Left ventricle myocardium inferior (tissue), 1 donor: ENCODE measurements at places on chromosomes 6 and 20.
A peak's percentile ranks its signal among the peaks of the same experiment; 100 is the strongest.

- peaks cover 6% of the 10 kb centered on the region for H3K4me1 ChIP-seq
- H3K27me3 ChIP-seq, result no peaks in the 10 kb centered on the region
- no peak for DNase-seq
- H3K36me3 ChIP-seq, result no peaks in the 10 kb centered on the region
- H3K4me3 ChIP-seq, result no peak overlapping the region
- no peak overlapping the region for H3K27ac ChIP-seq
These were observed 177.7 kb downstream of the KLHL32 start for GRCh38 chr6:97102145-97102790.

DNA sequence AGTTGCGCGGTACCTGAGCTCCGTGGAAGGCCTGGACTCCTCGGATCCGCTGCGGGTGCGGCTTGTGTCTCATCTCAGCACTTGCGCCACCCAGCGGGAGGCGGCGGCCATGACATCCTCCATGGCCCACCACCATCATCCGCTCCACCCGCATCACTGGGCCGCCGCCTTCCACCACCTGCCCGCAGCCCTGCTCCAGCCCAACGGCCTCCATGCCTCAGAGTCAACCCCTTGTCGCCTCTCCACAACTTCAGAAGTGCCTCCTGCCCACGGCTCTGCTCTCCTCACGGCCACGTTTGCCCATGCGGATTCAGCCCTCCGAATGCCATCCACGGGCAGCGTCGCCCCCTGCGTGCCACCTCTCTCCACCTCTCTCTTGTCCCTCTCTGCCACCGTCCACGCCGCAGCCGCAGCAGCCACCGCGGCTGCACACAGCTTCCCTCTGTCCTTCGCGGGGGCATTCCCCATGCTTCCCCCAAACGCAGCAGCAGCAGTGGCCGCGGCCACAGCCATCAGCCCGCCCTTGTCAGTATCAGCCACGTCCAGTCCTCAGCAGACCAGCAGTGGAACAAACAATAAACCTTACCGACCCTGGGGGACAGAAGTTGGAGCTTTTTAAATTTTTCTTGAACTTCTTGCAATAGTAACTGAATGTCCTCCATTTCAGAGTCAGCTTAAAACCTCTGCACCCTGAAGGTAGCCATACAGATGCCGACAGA, 9.9 kb downstream of the HEY2 start:
- H3K36me3 ChIP-seq, result peaks cover 28% of the 10 kb centered on the region
- peak overlapping the region; percentile 44 for H3K4me3 ChIP-seq

DNA sequence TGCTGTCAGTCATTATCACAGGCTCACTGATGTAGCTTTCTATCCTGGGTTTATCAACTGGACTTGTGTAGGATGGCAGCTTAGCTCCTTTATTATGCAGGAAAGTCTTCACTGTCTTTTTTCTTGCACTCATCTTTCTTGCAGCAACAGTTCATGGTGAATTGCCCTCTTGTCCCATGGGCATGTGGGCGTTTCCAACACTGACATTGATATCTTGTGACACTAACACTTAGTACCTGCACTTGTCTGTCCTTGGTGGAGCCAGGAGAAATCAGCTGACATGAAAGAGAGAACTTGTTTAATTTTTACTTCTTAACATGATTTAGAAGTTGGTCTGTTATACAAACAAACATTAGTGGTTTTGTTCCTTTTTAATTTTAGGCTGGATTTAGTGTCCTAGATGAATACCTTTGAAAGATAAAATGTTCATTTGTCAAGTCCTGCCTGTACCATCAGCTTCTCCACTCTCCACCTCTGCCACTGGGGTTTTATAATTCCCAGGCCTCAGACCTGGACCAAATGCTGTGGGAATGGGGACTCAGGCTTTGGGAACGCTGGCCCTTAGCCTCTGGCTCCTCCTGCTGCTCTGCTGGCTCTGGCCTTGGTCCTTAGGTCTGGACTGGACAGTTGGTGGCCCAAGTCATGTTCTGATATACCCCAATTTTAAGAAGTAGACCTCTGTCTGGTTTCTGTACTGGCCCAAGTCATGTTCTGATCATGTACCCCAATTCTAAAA, 161.0 kb upstream of the LAMP5 start:
- H3K4me3 ChIP-seq, result no peak overlapping the region
- H3K4me1 ChIP-seq, result peaks cover 44% of the 10 kb centered on the region
- peak; percentile 22 for DNase-seq
- no peaks in the 10 kb centered on the region for H3K36me3 ChIP-seq

- no peak for DNase-seq
- H3K27ac ChIP-seq, result no peak overlapping the region
- no peaks in the 10 kb centered on the region for H3K36me3 ChIP-seq
- H3K4me3 ChIP-seq, result no peak overlapping the region
- no peaks in the 10 kb centered on the region for H3K4me1 ChIP-seq
These were observed 319.8 kb downstream of the FRK start for GRCh38 chr6:115740907-115741306.

- no peaks in the 10 kb centered on the region for H3K4me1 ChIP-seq
- no peaks in the 10 kb centered on the region for H3K36me3 ChIP-seq
- no peak overlapping the region for H3K27ac ChIP-seq
- no peak overlapping the region for H3K4me3 ChIP-seq
- DNase-seq, result no peak
- no peaks in the 10 kb centered on the region for H3K27me3 ChIP-seq
These were observed 99.0 kb upstream of the CDYL start for GRCh38 chr6:4677011-4677750.

- H3K4me3 ChIP-seq, result no peak overlapping the region
- no peaks in the 10 kb centered on the region for H3K36me3 ChIP-seq
- H3K4me1 ChIP-seq, result no peaks in the 10 kb centered on the region
- no peak overlapping the region for H3K27ac ChIP-seq
- no peak for DNase-seq
- no peaks in the 10 kb centered on the region for H3K27me3 ChIP-seq
These were observed 1307.5 kb downstream of the GRIK2 start for GRCh38 chr6:102701019-102701418.

DNA sequence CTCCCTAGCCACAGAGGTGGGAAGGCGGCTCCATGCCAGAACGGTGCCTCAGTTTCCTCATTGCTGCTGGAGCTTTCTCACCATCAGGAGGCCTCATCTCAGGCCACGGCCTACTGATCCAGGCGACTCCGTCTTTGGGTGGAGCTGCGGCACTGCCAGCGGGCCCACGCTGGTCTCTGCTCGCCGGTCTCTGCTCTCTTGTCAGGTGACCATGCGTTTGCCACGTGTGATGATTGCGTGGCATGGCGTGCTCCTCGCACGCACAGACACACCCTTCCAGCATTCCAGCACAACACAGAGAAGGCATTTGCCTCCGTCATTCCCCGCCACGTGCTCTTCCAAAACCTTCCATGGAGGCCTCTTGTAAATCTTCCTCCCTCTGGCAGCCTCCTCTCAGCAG, 271.1 kb downstream of the CDH4 start:
- H3K4me1 ChIP-seq, result no peaks in the 10 kb centered on the region
- peaks cover 85% of the 10 kb centered on the region for H3K27me3 ChIP-seq
- H3K36me3 ChIP-seq, result no peaks in the 10 kb centered on the region
- H3K27ac ChIP-seq, result no peak overlapping the region

DNA sequence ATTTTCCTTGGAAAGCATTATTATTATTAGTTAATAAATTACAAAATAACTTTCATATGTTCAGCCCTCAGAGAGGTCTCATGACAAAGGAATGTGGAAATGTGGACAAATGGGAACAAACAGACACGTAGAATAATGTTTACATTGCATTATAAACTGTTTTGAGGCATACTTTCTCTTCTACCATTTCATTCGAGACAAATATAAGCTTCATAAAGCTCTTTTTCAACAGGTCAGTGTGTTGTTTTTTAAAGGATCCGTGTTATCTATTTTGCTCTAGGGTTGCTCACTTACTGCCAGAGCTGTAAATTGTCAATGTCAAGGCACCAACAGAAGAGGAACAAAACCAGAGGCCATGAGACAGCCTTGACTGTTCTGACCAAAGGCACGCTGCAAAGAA, 256.8 kb downstream of the PHACTR1 start:
- no peaks in the 10 kb centered on the region for H3K27me3 ChIP-seq
- H3K27ac ChIP-seq, result peak overlapping the region; percentile 74
- H3K4me3 ChIP-seq, result no peak overlapping the region
- no peak for DNase-seq
- H3K4me1 ChIP-seq, result peaks cover 40% of the 10 kb centered on the region

DNA sequence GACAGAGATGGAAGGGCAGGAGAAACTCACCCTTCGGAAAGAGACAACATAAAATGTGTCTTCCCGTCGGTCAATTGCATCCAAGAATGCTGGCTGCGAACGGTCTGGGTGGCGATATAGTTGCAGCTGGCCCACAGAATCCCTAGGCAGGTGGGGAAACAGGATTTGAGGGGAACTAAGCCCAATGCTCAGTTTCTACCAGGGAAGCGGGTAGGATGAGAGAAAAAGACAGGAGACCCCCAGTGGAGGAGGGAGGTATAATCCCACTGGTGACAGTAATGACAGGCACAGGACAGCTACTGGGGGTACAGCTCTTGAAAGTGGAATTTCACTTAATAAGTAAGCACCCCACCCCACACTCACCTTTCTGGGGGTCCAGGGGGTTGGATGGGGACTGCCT, 7.5 kb upstream of the TNXB start:
- DNase-seq, result no peak
- no peak overlapping the region for H3K27ac ChIP-seq
- peaks cover 56% of the 10 kb centered on the region for H3K4me1 ChIP-seq
- H3K36me3 ChIP-seq, result peaks cover 62% of the 10 kb centered on the region
- H3K4me3 ChIP-seq, result no peak overlapping the region
- no peaks in the 10 kb centered on the region for H3K27me3 ChIP-seq

DNA sequence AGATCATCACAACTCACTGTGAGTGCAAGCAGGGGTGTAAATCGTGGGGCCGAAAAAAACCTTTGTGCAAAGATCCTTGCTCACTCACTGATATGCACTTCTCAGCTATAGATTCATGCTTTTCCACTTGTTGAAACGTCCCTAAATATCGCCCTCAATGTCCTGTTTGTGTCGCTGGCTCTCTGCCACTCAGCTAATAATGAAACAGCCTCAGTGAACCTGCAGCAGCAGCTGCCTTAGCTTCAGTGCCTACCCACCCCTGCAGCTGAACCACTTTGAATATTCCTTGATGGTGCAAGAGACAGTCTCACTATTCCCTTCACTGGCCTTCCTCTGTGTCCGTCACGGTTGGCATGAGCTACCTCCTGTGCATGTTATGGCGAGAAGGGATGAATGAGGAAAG, 128.9 kb upstream of the NAA20 start:
- peaks cover 91% of the 10 kb centered on the region for H3K4me1 ChIP-seq
- no peak for DNase-seq
- peak overlapping the region; percentile 92 for H3K27ac ChIP-seq
- H3K27me3 ChIP-seq, result no peaks in the 10 kb centered on the region
- H3K36me3 ChIP-seq, result peaks cover 20% of the 10 kb centered on the region

- no peaks in the 10 kb centered on the region for H3K27me3 ChIP-seq
- no peaks in the 10 kb centered on the region for H3K36me3 ChIP-seq
- H3K27ac ChIP-seq, result no peak overlapping the region
- no peak overlapping the region for H3K4me3 ChIP-seq
- no peak for DNase-seq
These were observed 50.4 kb downstream of the HMGCLL1 start for GRCh38 chr6:55528624-55529023.

DNA sequence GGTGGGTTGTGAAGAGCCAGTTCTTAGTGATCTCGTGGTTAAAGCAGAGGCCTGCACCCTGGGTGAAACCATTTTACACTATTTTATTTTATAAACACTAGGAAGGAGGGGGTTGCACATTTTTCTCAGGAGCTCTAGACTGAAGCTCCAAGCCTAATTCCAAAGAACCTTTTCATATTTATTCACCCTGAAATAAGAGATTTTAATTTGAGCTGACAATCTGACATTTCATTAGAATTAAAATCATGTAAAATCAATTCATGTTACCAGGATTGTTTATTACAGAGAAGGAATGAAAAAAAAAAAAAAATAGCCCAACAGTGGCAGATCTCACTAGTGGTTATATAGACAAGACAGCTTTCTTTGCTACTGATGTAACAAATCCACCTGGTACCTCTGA, 222.5 kb upstream of the SOX4 start:
- no peaks in the 10 kb centered on the region for H3K27me3 ChIP-seq
- H3K4me1 ChIP-seq, result peaks cover 11% of the 10 kb centered on the region
- no peak overlapping the region for H3K27ac ChIP-seq
- H3K4me3 ChIP-seq, result no peak overlapping the region
- H3K36me3 ChIP-seq, result no peaks in the 10 kb centered on the region
- DNase-seq, result no peak

DNA sequence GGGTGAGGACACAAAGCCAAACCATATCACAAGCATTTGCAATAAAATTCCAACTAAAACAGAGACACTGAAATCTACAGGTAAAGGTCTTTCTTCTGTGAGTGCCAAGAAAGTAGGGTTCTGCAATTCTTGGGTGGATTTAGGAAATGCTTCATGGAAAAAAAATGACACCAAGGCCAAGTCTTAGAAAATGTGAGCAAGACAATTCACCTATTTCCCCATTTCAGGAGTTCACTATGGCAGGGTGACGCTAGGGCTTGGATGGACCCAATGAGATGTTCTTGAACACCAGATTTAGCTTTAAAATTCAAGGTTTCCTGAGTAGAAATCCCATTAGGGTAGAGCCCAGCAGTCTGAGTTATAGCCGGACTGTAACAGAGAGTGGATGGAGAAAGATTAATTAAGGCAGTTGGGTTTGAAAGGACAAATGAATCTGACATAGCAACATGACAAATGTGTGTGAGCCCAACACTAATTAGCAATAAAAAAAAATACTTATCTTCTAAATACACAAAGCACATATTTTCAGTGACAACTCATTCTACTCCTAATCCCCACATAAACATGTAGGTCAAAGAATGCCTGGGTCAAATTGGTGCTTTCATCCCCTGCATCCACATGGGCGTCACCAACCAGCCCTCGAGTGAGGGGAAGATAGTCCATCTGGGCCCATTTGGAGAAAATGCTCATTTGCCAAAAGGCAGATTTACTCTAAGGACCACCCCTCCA, 180.4 kb upstream of the JARID2 start:
- no peak for DNase-seq
- H3K4me1 ChIP-seq, result peaks cover 35% of the 10 kb centered on the region
- H3K27me3 ChIP-seq, result no peaks in the 10 kb centered on the region
- H3K4me3 ChIP-seq, result no peak overlapping the region
- H3K36me3 ChIP-seq, result no peaks in the 10 kb centered on the region

DNA sequence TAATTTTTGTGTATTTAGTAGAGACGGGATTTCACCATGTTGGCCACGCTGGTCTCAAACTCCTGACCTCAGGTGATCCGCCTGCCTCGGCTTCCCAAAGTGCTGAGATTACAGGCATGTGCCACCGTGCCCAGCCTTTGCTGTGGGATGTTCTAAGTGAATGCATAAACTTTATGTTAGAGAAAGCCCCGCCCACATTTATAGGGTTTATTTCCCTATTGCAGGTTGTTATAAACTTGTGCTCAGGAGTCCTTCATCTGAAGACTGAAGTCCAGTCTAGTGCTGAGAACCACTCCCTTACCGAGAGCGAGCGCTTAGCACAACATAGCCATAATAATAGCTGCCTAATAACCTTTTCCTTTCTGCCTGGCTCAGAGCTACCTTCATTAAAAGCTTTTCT, 75.4 kb upstream of the ZNF217 start:
- no peaks in the 10 kb centered on the region for H3K4me1 ChIP-seq
- no peaks in the 10 kb centered on the region for H3K27me3 ChIP-seq
- no peaks in the 10 kb centered on the region for H3K36me3 ChIP-seq
- no peak overlapping the region for H3K4me3 ChIP-seq
- H3K27ac ChIP-seq, result no peak overlapping the region
- no peak for DNase-seq
